ENCODE measurements at places on chromosomes 1 and 21.

DNA sequence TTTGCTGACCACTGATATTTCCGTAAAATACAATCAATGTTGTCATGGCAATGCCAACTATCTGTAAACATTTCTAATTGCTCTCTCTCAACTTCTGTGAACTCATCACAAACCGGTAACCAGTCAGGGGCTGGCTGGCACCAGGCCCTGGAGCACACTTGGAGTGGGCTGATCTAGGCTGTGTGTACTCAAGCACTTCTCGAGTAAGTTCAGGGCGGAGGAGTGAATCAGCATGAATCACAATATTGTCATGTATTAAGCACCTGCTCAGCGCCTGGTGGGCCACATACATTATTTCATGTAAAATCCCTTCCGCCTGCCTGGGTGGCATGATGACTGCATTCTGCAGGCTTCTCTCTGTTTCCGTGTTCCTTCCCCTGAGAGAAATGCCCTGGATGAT, 212.4 kb downstream of the FOXD2 start:
- DNase-seq, result peak; percentile 82

DNA sequence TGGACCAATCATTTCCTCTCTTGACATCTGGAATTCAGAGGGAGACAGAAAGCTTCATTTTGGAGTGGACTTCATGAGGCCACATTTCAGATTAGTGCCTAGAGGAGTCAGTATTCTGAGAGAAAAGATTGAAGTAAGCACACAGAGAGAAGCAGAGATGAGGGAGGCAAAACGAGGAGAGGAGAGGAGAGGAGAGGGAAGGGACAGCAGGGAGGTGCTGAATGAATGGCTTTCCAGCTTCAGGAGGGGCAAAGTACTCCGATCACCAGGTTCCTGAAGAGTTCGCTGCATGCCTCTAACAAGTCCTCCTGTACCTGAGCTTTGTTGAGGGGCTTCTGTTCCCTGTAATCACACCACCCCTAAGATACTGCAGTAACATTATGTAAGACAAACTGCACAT, 76.0 kb downstream of the NRIP1 start:
- no peak for DNase-seq

- DNase-seq, result no peak
Measured at GRCh38 chr1:114554577-114554976, 26.8 kb downstream of the BCAS2 start.

DNA sequence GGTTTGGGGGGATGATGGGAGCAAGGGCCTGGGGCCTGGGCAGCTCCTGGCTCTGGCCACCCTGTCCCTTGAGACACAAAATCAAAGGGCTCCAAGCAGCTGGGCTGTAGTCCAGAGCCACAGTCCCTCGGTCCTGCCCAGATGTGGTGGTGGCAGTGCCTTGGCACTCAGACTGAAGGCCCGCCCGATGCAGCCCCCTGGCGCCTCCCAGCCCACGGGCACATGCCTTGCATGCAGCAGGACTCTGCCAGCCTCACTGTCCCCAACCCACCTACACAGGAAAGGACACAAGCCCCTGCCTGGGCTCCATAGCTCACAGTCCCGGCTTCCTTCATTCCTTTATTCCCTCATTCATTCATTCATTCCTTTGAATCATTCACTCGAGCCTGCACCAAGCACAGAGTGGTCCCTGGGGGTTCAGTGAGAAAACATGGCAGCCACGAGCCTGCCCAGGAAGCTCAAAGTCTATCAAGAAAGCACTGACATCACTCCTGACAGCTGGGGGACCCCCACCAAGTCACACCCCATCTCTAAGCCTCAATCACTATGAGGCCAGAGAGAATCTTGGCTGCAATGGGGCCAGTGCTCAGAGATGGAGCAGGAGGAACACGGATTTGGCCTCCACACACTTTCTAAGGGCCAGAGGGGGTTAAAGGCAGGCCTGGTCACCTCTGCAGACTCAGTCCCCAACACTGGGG, 5.8 kb downstream of the SDC3 start:
- no peak for DNase-seq

GRCh38 chr1:241551759-241552638, 19.8 kb downstream of the KMO start:
- no peak for DNase-seq

- peak; percentile 25 for DNase-seq
Measured at GRCh38 chr1:10939654-10940450, 72.6 kb upstream of the TARDBP start.

DNA sequence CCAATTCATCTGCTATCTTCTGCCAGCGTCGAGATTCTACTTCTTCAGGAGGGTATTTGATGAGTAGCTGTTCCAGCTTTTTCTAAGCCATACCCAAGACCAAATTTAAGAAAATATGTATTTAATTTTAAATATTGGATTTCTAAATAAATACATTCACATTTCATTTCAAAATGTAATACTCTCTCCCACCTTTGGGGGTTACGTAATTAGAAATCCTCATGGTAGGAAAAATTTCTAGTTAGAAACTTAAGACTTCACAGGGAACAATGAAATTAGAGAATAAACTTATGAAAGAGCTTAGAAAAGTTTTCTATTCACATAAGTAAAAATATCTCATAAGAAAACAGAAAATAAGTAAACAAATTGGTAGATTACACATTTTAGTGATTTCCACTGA, 102.9 kb downstream of the ZZZ3 start:
- DNase-seq, result no peak

GRCh38 chr1:95627244-95627643, 393.2 kb downstream of the RWDD3 start:
- no peak for DNase-seq

- DNase-seq, result no peak
Measured at GRCh38 chr1:23772854-23773242, 5.4 kb upstream of the PITHD1 start.

DNA sequence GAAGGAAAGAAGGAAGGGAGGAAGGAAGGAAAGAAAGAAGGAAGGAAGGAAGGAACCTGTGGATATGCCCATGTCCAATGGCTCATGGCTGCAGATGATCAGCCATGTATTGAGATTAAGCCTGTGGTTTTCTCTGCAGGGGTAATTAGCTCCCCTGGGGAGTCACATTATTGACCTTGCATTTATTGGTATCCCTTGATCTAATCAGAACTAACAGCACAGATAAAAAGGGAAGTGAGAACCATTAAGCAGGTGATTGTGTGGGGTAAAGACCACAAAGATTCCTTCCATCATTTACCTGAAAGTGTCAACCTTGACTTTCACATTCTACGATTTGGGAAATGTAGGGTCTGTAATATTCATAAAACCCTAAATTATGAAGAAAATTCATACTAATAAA, 390.7 kb downstream of the BRINP2 start:
- no peak for DNase-seq

- peak; percentile 23 for DNase-seq
Measured at GRCh38 chr21:31425138-31425537, 81.1 kb upstream of the TIAM1 start.

- DNase-seq, result peak; percentile 38
Measured at GRCh38 chr21:32329776-32330175, 31.1 kb downstream of the MRAP start.

DNA sequence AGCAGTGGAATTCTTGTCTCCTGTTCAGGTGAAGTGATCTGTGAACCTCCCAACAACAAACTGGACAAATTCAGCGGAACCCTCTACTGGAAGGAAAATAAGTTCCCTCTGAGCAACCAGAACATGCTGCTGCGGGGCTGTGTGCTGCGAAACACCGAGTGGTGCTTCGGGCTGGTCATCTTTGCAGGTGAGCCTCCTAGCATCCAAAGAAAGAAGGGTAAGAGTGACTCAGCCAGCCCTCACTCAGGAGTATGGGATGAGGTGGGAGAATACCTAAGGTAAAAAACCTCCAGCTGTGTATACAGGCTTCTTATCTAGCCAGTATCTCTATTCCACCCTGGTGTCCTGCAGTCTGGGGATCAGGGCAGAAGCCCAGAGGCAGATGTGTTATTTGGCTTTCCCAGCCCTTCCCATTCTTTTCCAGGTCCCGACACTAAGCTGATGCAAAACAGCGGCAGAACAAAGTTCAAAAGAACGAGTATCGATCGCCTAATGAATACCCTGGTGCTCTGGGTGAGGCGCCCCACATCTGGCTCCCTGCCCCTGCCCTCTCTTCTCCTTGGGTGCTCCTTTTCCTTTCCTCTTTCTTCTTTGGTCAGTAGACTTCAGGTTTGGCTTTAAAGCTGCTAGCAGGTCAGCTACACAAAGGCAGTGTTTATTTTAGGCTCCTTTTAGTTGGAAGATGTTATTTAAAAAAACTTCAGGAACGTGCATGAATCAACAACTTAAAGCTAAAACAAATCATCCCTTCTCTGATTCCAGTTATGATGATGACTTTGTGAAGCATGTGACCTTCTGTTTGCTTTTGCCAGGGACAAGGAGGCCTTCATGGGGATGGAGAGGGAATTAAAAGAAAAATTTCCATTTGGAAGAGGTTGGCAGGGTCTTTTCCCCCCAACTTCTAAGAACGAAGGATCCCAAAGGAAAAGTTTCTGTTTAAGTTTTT, 9.0 kb downstream of the ATP8B2 start:
- no peak for DNase-seq

DNA sequence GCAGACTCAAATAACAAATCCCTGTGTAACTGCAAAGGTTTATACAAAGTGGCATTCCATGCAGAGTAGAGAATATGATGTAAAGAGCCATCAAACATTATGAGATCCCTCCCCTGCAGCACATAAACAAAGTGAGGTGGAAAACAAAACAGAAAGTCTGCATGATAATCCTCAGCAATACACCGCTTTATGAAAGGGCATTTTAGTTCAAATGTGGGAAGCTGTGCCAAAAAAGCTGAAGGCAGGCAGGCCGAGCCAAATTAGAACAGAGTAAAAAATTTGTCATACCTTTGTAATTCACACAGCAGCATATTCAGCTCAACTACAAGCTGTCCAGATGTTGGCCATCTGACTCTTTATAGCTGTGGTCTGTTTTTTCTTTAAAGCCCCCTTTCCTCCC, 113.5 kb downstream of the LHX9 start:
- DNase-seq, result peak; percentile 76

DNA sequence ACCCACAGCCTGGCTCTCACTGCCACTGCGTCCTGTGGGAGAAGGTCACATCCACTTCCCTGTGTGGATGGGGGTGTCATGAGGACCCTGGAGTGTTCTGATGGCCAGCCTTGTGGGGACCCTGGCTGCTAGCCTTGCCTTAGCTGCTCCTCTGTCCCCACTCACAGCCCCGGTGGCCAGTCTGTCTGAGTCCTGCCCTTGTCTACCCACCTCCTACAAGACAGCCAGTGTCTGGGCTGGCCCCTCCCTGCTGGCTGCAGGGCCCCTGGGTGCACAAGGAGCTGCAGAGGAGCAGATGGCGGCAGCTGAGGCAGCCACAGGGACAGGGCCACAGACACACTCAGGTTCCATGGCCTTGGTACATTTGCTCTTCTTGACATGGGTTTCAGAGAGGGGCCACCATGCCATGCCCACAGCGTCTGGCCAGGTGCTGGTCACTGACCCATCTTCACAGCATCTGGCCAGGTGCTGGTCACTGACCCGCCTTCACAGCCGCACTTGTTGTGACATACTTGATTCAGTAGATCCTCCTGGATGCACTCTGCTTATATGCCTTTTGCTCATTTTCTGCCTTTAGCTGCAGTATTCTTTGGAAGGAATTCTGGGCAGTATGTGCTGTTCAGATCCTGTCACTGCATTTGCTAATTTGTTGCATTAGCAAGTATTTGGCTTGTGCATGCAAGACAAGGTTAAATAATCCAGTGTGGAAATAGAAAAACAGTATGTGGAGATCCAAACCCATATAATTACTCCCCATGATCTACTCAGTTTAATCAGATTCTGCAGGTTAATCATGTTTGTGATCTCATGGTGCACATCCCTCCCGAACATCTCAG, 157.8 kb downstream of the PCBP3 start:
- DNase-seq, result no peak

- no peak for DNase-seq
Measured at GRCh38 chr1:79090985-79091384, 84.5 kb upstream of the ADGRL4 start.

- no peak for DNase-seq
Measured at GRCh38 chr1:80349218-80349617, 1342.7 kb upstream of the ADGRL4 start.

Measured in fibroblast of skin of abdomen (primary cell).